ENCODE measurements at places on chromosomes 7 and 10.

- DNase-seq = no peak
These were observed 306.1 kb downstream of the DGKB start for GRCh38 chr7:14596421-14596820.

DNA sequence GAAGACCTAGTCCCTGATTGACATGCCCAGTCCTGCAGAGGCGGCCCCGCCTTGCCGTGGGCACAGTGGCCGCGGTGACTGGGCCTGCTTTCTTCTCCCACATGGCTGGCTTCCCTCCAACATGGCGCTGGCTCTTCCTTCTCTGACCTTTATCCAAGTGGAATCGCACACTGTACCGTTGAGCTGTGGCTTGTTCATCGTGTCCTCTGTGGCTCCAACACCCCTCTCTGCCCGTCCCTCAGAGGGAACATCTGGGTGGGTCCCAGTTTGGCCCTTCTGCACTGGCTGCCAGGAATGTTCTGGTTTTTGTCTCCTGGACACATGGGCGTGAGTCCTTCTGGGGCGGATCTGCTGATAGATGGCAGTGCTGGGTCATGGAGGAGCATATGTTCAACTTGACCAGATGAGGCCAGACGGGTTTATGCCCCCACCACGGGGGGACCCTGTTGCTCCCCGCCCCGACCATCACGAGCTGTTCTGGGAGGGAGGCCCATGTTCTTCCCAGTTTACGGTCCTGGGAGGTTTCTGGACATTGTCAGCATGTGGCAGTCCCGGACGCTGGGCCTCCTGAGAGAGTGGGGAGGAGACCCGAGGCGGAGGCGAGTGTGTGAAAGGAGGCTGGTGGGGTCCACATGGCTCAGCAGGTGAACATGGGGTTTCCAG, 63.5 kb downstream of the LHPP start:
- no peak for DNase-seq

- no peak for DNase-seq
These were observed 20.7 kb upstream of the CBLL1 start for GRCh38 chr7:107723255-107723654.

GRCh38 chr10:126732868-126733267, 62.4 kb upstream of the C10orf90 start:
- no peak for DNase-seq

- DNase-seq = no peak
These were observed 172.3 kb upstream of the ADO start for GRCh38 chr10:62632071-62632809.

GRCh38 chr7:102008535-102009262, 191.3 kb downstream of the CUX1 start:
- DNase-seq = no peak

DNA sequence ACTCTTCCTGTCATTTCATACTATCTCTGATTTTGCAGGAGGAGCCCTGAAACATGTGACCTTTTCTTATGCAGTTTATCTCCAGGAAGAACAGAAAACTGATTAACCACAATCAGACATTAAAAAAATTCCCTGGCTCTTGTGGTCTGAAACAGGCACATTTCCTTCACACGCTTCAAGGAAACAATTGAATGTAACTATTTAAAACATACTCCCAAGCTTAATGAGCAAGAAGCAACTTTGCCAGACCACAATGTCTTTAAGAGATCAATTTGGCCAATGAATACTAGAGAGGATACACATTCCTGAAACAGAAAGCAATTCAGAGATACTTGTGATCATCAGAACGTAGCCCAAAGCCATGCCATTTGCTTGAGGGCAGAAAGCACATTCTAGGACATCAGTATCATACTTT, 65.8 kb downstream of the PIP4K2A start:
- no peak for DNase-seq

DNA sequence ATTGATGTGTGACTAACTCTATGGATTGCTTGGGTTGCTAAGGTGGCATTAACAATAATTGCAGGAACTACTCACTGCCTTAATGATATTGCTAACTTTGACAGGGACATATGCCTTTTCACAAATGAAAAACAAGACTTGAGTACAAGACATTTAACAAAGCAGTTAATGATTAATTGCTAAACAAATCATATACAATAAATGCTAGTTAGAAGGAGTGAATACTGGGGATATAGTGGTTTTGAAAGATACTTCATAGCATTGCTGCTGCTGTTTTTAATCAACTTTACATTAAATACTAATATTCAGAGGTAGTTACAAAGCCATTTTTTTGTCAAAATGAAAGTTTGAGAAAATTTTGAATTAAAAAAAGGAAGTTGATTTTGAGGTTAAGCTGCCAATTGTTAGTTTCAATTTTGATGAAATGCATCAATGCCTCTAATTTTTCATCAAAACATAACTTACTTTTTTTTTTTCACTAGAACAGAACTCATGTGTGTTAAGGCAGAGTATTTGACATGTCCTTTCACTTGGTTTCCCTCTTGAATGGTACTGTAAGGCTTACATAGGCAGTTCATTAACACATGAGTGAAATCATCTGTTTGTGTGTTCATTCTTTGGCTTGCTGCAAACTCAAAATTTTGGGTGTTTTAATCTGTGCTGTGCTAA, 106.2 kb upstream of the SEMA3D start:
- DNase-seq = no peak

GRCh38 chr10:61669161-61669725, 6.5 kb downstream of the CABCOCO1 start:
- no peak for DNase-seq

GRCh38 chr10:45058992-45059561, 58.4 kb downstream of the ZNF22 start:
- DNase-seq = no peak

DNA sequence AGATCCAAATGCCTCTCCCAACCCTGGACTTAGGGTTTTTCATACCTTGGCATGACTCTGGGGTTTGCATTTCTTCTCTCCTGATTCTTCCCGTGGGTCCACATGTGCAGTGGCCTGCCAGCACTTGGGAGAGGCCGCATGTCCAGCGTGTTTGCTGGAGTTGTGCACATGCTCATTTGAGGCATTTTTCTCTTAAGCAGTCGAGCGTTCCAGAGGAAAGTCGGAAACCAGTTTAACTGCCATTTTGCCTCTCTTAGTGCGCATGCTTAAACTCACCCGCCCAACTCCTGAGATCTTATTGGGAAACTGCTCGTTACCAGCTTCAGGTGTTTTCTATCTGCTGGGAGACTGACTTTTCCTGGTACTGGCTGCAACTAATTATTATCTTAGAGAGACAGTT, 888.4 kb upstream of the PHF14 start:
- DNase-seq = no peak

DNA sequence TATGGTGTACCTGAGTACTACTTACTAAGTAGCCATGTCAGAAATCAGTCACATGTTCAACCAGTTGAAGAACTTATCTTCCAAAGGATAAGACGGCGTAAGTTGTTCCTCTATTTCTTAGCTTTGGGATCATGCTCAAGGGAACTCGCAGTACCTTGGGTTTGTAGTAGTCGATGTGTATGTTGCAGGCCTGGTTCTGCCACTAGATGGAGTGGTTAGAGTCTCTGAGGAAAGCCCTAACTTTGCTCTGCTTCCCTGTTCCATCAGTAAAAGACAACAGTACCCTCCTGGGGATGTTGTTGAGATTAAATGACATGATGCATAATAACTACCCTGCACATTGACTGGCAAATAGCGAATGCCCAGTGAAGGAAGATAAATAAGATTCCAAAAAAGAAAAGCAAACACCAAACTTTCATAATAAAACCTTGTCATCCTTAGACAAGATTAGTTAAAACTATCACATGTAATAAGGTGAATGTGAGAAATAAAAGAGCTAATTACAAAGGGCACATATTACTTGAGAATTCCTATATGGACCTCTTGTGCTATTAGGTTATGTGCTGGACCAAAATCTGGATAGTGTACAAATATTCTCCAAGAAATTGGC, 165.9 kb downstream of the ABCA13 start:
- DNase-seq = no peak

GRCh38 chr10:133109711-133110110, 22.0 kb downstream of the ADGRA1 start:
- DNase-seq = no peak

GRCh38 chr10:24405635-24406034, 196.7 kb downstream of the KIAA1217 start:
- DNase-seq = no peak

DNA sequence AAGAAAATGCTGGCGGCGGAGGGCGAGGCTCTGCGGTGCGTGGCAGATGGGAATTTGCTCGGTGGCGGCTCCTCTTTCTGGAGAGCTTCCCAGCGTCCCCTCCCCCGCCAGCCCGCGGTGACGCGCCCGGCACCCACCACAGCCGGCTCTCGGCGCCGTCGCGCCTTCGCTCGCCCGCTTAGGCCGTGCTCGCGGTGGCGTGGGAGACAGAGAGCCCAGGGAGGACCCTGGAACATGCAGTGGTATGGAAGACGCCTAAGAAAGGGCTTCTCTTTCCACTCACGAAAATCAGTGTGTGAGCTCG, 576 bp upstream of the CSGALNACT2 start:
- peak; percentile 42 for DNase-seq

- no peak for DNase-seq
These were observed 34.0 kb downstream of the GOT1 start for GRCh38 chr10:99396471-99396870.

DNA sequence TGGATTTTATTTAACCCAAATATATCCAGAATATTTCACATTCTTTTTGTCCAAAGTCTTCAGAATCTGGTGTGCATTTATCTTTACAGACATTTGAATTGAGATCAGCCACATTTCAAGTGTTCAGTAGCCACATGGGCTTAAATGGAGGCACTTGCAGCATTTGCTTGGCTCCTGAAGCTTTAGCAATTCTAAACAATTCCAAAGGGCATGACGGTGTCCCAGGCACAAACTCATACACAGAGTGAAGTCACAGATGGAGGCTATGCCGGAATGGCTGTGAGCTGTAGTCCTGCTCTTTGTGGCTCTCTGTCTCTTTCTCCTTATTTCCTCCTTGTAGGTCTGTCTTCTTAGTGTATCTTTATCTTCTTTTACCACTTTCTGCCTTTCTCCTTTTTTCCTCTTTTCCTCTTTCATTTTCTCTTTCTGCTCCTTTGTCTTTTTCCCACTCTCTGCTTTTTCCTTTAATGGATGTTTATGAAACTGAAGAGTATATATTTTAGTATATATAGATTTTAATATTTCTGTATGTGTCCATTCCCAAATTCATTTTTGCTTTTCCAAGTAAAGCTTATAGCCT, 7.7 kb downstream of the AGBL3 start:
- DNase-seq = no peak

DNA sequence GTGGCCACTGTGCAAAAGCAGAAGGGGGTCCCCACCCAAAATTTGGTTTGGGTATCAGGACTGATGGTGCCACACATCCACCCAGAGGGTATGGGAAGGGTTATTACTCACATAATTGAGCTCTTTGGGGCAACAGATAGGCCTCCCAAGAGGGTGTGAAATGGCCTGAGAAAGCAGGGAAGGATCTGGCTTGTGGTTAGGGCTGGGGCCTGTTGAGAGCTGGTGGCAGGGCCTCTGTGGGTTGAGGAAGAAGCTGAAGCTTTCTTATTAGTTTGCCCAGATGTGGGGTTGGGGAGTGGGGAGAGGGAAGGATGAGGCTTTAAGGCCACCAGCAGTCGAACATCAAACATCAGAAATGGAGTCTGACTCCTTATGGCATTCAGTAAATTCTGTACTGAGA, 18.3 kb upstream of the MKI67 start:
- DNase-seq = no peak

GRCh38 chr7:131188367-131189339, 139.0 kb upstream of the MKLN1 start:
- DNase-seq = peak; percentile 67

GRCh38 chr7:90774706-90775105, 178.6 kb downstream of the CDK14 start:
- DNase-seq = no peak

DNA sequence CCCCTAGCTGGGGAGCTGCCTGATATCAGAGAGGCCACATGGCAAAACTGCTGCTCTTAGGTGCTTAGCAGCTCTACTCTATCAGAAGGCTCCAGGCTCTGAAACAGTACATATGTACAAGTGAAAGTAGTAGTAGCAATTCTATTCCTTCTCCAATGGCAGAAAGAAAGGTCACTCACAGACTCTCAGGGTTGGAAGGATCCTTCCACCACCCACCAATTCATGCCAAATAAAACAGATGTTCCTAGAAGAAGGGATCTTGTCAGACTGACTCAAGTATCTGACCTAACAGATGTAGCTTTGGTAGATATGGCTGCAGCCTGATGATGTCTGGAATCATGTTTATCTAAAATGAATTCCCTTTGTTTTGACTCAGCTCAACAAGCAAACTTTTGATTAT, 8.0 kb upstream of the ALDH18A1 start:
- no peak for DNase-seq

GRCh38 chr10:76209135-76209534, 777.7 kb downstream of the LRMDA start:
- DNase-seq = no peak

GRCh38 chr7:91767820-91768219, 112.7 kb downstream of the MTERF1 start:
- DNase-seq = no peak

DNA sequence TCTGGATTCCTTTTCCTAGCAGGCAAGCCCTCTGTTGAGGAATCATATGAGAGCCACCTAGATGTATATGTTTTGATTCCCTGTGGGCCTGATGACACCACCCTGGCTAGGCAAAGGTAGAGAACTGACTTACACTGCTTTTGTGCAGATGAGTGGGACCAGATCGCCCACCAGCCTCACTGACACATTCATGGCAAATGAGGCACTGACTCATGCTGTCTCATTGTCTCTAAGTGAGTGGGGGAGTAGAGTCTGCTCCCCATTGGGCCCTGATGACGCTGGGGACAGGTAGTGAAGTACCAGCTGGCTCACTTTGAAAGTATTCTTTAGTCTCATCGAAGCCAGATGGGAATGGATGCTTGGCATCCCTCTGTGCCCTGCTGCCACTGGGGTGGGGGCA, 326.3 kb downstream of the ABCA13 start:
- no peak for DNase-seq

DNA sequence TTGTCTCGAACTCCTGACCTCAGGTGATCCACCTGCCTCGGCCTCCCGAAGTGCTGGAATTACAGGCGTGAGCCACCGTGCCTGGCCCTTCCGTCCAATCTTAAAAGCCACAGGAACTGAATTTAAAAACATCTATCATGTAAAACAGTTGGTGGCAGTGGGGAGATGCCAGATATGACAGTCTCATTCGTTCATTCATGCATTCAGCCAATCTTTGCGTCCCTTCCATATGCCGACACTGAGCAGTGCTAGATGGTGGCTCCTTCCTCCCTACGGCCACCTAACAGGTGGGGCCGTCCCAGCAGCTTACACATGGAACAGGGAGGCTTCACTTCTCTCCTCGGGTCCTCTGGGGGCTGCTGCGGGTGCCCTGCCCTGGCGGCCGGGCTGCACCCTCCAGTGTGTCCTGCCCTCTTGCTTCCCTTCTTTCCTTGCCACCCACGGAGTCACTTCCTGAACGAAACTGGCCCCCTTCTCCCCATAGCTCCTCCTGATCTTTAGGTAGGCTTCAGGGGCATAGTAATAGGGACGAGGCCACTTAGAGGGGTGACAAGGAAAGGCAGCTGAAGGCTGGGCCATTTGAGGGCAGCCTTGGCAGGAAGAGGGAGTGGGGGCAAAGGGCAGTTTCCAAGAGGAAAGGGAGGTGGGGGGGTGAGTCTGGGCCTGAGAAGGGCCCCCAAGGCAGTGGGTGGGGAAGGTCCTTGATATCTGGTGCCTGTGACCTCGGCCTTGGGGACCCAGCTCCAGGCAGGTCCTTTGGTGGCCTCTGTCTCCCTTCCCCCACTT, 53.8 kb downstream of the PROSER2 start:
- no peak for DNase-seq

GRCh38 chr7:3995187-3995586, 686.9 kb upstream of the FOXK1 start:
- DNase-seq = no peak

- DNase-seq = peak; percentile 52
These were observed 28.2 kb downstream of the PTPRE start for GRCh38 chr10:127935071-127935561.

GRCh38 chr7:112511451-112512202, 30.8 kb downstream of the LSMEM1 start:
- no peak for DNase-seq

All from stimulated activated naive CD8-positive, alpha-beta T cell treated with anti-CD3 and anti-CD28 coated beads, Interleukin-15, amount 100 ng/mL, for 72 hours (primary cell).